Foreskin keratinocyte (primary cell): ENCODE measurements at places on chromosomes 12 and 14. TPM values are rescaled to one million over a fixed set of nuclear protein-coding genes. Genes with fewer than 3 reads are reported as not detected.

Gene SLC6A13
- total RNA-seq: not detected in 2 replicates

Gene KRT85
- total RNA-seq: not detected in 2 replicates

- no peak for DNase-seq
Measured at GRCh38 chr12:128753438-128753837, 70.3 kb downstream of the SLC15A4 start.

- no peak for DNase-seq
Measured at GRCh38 chr12:132294121-132295034, 35.0 kb downstream of the GALNT9 start.

DNA sequence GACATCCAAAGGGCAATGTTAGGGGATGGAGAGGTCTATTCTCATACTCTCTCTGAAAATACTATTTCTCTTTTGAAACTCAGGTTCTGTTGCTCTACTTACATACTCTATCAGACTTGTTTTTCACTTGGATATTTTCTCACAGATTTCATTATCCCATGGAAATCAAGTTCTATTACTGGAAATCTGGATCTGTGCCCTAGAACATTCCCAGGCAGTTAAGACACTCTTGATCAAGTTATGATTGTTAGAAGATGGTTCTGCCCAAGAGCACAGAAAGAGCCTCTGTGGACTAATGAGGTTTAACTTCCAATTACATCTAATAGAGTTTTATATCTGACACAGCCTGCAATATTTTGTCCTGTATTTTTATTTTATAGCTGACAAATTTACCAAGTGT lies 591.0 kb upstream of the ATP2B1 start:
- no peak for DNase-seq

GRCh38 chr12:122518908-122519307 lies 7.8 kb downstream of the RSRC2 start:
- no peak for DNase-seq

DNA sequence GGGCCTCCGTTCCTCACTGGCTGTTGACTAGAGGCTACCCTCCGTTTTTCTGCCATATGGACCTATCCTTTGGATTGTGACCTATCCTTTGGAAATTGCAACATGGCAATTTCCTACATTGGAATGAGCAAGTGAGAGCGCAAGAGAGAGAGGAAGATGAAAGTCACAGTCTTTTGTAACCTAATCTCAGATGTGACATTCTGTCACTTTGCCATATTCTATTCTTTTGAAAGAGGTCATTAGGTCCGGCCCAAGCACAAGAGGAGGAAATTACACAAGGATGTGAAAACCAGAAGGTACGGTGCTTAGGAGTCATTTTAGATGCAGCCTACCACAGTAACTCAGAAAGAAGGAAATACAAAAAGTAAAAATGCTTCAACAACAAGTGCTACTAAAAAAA lies 47.3 kb upstream of the SRP54 start:
- DNase-seq: no peak

DNA sequence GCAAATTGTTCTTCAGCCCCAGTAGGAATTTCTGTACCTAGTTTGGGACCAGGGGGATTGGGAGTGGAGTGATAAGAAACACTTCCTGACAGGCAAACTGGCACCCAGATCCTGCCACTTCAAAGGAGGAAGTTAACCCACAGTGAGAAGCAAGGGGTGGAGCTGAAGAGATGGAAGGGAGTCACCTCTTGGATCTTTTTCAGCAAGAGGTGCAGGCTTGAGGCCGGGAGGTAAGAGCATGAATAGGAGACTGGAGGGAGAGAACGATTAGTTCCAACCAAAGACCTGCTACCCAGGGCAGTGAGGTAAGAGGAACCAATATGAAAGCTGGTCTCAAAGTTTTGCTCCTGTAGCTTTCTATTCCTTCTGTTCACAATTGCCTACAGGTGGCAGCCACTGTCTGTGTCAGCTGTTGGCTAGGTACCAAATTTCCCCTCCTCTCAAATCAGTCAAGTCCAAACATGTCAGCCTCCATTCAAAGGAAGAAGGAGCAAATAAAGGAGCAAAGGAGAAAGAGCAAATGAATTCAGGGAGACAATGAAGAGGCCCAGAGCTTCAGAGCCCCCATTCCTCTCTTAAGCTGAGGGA lies 14.9 kb upstream of the TAC3 start:
- DNase-seq: peak; percentile 62
